ENCODE measurements at places on chromosomes 6 and 20.

GRCh38 chr6:157106487-157106886, 216.8 kb downstream of the TMEM242 start:
- DNase-seq: no peak

GRCh38 chr20:63456429-63457284, 15.8 kb downstream of the KCNQ2 start:
- DNase-seq: no peak

- DNase-seq: no peak
Measured at GRCh38 chr6:53035549-53036213, 29.5 kb upstream of the FBXO9 start.

DNA sequence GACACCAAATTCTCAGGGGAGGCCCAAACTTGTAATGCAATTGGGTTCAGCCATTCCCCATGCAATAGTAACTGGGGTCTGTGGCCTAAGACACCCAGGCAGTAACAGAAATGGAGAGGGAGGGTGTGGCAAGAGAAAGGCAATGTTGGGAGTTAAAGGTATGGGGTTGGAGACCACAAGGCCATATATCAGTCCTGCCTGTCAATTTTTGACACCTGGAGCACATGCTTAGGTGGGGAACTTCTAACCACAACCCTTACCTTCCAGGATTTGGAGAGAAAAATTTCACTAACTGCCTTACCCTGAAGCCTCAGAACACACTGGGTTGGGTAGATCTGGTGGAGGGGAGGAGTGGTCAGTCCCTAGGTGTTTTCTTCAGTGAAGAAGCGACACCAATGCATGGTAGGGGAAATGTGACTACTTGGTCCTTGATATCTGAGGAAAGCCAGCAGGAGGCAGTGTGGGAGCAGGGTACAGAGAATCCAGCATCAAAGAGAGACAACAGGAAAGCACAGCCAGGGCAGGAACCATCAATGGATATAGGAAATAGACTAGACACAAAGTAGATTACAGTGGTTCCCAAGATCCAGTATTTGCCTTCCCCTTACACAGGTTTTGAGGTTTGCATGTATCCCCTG, 6.8 kb upstream of the USP49 start:
- DNase-seq: no peak

GRCh38 chr20:7673841-7674240, 266.4 kb downstream of the HAO1 start:
- no peak for DNase-seq

- no peak for DNase-seq
Measured at GRCh38 chr20:61875221-61875885, 190.3 kb downstream of the TAF4 start.

- DNase-seq: no peak
Measured at GRCh38 chr6:33190504-33191107, 1.7 kb downstream of the COL11A2 start.

DNA sequence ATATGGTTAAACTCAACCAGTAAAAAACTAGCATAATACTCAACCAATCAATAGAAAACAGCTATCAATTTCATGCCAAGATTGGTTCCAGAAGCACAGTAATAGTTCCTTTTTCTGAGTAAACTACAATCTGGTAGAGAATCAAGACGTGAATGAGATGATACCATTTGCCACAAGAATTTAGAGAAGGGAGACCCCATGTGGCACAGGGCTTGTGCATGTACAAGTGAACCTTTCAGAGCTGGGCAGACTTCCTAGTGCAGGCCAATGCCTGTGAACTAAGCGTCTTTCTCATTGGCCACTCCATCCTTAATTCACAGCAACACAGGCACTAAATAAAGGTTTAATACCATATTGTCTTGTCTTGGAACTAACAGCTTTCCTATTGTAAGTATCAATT, 213.5 kb downstream of the RFPL4B start:
- no peak for DNase-seq

DNA sequence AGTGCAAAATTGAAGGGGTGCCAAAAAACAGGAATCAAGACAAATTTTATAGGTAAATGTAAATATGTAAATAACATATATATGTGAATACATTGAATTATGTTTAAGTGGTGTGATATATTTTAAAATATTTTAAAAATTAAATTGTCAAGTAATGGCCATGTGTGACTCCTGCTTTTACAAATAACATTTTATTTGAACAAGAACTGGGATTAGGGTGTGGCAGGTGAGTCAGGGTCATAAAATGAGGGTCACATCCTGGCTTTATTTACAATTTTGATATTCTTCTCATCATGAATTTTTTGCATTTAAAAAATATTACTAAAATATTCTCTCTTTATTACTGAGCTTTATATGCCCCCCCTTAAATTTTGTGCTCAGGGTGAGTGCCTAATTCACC, 601.1 kb upstream of the MAN1A1 start:
- no peak for DNase-seq

DNA sequence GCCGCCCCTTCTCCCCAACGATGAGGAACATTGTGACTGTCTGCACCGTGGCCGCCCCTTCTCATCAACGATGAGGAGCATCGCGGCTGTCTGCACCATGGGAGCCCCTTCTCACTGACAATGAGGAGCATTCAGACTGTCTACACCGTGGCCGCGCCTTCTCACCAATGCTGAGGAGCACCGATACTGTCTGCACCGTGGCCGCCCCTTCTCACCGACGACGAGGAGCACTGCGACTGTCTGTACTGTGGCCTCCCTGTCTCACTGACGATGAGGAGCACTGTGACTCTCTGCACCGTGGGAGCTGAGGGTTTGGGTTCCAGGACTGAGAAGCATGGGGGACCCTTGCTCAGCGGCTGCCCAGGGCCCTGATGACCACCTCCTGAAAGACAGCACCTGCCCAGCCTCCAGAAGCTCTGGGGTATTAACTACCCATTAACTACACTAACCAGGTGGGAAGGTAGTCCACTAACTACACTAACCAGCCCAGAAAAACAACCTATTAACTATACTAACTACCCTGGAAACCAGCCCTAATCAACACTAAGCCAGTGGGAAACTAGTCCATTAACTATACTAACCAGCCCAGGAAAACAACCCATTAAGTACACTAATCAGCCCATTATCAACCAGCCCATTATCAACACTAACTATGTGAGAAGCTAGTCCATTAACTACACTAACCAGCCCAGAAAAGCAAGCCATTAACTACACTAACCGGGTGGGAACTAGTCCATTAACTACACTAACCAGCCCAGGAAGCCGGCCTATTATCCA, 116.9 kb downstream of the TAF4 start:
- DNase-seq: no peak

DNA sequence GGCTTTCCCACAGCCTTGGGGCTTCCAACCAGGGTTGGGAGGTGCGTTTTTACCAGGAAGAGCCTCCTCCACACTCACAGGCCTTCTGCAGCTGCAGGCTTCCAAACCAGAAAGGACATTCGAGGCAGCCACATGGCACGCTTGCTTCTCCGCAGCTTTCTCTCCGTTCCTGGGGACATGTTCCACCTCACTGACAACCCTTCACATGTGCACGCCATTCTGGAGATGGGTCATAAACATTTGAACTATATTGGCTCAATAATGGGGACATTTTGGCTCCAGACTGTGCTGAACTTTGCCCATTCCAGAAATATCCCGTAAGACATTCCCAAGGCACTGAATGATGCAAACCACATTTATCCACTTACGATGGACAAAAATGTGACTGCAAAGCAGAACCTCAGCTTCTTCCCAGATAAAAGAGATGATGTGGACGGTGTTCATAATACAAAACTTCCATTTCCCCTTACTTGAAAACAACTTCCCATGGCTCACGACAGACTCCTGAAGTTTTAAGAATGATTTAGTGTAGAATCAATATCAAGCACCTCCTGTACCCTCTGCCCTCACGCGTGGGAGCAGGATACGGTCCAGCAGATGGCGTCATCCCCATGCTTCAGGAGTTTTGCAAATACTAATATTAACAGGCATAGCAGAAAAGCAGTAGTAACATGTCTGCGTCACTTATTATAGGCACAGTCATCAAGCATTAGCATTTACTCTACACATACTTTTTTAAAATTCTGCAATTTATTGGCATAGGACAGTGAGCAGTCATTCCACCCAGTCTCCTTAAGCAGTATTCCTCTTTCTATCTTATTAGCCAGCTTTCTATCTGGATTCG, 25.4 kb upstream of the FOXF2 start:
- DNase-seq: no peak

GRCh38 chr20:2879146-2879545, 5.9 kb downstream of the PTPRA start:
- DNase-seq: no peak

DNA sequence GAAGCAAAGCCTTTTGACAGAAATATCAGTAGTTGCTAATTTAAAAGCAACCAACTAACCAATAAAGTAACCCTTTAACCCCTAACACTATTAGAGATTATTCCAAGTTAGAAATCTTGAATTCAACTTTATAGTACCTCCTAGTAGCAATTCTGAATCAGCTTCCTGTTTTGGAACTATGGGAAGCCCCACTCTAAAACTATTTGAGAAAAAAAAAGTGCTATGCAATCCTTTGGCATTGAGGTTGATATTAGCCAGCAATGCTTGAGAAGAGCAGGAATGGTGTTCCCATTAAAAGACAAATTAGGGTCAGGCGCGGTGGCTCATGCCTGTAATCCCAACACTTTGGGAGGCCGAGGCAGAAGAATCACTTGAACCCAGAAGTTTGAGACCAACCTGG, 306.2 kb upstream of the ZFP64 start:
- no peak for DNase-seq

DNA sequence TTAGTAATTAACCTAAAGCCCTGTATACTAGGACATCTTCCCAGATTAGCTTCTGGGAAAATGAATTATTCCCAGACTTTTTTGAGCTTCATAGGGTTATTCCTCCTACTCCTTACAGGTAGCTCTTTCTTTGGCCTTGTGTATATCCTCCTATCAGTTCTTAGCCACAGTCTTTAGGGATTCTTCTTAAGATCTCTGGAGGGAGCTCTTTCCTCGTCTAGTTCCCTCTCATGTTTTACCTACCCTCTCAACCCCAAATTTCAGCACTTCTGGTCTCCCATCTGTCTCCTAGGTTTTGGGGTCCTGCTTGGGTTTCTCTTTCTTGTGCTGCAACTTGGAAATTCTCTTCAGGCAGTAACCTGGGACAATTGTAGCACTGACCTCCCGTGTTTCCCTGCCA, 46.4 kb upstream of the SLC35B3 start:
- DNase-seq: no peak

GRCh38 chr20:8389381-8390036, 257.4 kb downstream of the PLCB1 start:
- DNase-seq: no peak

GRCh38 chr6:161115468-161115867, 123.9 kb downstream of the MAP3K4 start:
- DNase-seq: no peak

GRCh38 chr20:35226884-35227681, 593 bp downstream of the MMP24 start:
- no peak for DNase-seq

- DNase-seq: no peak
Measured at GRCh38 chr20:44001667-44002596, 87.3 kb downstream of the TOX2 start.

- DNase-seq: no peak
Measured at GRCh38 chr6:169809386-169809785, 58.0 kb downstream of the ERMARD start.

DNA sequence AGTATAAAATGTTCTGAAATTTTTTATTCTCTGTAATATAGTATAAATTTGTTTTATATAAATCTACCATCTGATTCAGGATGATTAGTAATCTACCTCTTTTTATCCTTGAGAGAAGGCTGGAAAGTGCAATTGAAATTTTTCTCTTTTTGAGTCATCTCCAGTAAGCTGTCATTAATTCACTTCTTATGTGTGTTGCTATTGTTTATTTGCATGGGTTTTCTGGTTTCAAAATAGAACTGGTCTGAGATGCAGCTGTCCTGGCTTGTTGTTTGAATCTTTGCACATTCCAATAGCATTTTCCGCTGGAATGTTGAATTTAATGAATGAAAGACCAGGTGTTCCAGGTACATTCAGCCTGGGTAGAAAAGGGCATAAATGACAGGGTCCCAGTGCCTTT, 24.3 kb upstream of the TAB2 start:
- DNase-seq: no peak

GRCh38 chr20:62494537-62494936, 18.7 kb upstream of the GATA5 start:
- no peak for DNase-seq

- DNase-seq: no peak
Measured at GRCh38 chr6:23851522-23851921, 274.5 kb upstream of the NRSN1 start.

DNA sequence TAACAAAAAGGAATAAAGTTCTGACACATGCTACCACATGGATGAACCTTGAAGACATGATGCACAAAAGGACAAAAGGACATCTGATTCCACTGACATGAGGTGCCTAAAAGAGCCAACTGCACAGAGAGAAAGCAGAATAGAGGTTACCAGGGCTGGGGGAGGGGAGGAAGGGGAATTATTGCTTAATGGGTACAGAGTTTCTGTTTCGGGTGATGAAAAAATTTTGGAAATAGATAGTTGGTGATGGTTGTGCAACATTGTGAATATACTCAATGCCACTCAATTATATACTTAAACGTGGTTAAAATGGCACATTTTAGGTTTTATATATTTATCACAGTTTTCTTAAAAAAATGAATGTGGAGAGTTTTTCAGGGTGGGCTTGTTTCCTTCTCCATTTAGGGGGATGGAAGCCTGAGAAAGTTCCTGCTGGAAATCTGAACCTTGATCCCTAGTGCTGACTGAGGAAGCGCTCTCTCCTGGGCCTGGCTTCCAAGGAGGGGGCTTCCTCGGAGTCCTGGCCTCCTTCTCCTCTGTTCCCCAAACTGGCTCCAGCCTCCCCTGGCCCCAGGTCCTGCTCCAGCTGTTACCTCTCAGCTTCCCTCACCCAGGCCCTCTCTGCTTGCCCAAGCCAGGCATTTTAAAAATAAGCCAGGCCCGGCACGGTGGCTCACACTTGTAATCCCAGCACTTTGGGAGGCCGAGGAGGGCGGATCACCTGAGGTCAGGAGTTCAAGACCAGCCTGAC, 79.2 kb downstream of the NOL4L start:
- no peak for DNase-seq

- no peak for DNase-seq
Measured at GRCh38 chr20:16580147-16580546, 6.9 kb upstream of the KIF16B start.

- DNase-seq: no peak
Measured at GRCh38 chr6:131101911-131102680, 33.2 kb upstream of the AKAP7 start.

DNA sequence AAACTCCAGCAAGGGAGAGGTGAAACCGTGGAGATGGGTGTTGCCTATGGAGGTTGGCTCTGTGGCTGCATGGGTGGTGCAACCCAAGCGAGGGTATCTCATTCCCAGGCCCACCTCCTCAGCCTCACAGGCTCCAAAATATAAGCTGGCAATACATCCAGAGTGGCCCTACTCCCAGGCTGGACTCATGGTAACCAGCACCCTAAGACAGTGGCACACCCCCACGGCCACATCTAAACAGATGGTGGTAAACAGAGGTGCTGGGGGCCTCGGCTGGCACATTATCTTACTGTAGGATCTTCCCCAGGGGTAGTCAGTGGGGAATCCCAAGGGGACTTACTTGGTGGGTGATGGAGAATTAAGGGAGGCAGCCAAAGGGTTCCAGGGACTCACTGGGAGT, 33.7 kb upstream of the CCND3 start:
- DNase-seq: no peak
